NCI-H1105 (cell line): ENCODE measurements at places on chromosomes 2 and 18.

GRCh38 chr2:10145519-10146357 is 23.2 kb downstream of the RRM2 start:
- no peak for DNase-seq

DNA sequence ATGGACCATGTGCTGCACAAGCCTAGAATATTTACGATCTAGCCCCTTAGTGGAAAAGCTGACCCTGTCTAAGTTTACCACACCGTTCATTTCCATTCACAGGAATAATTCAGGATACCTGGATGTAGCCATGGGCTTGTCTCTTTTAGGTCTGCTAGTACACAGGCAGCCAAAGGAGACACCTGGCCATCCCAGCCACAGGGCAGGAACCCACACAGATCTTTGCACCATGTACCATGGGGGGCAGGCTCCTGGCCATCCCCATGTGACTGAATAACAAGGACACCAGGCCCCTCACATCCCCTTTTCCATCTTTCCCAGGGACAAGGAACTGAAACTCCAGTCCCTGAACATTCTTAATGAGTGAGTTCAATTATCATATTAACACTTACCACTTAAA is 467.3 kb upstream of the MYT1L start:
- DNase-seq, result no peak

- DNase-seq, result no peak
These were observed 52.9 kb upstream of the CHMP1B start for GRCh38 chr18:11798271-11798670.

GRCh38 chr2:232013701-232014353 is 52.3 kb downstream of the DIS3L2 start:
- no peak for DNase-seq

GRCh38 chr2:100749771-100750542 is 70.0 kb upstream of the NPAS2 start:
- no peak for DNase-seq

DNA sequence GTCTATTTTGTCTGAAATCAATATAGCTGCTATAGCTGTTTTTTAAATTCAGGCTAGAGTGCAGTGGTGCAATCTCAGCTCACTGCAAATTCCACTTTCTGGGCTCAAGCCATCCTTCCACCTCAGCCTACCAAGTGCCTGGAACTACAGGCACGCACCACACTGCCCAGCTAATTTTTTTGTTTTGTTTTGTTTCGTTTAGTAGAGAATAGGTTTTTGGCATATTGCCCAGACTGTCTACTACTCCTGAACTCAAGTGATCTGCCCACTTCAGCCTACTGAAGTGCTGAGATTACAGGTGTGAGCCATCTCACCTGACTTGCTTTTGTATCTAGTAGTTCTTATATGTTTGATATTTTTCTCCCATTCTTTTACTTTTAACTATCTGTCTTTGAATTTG is 259.7 kb downstream of the CDH19 start:
- DNase-seq, result peak; percentile 90

DNA sequence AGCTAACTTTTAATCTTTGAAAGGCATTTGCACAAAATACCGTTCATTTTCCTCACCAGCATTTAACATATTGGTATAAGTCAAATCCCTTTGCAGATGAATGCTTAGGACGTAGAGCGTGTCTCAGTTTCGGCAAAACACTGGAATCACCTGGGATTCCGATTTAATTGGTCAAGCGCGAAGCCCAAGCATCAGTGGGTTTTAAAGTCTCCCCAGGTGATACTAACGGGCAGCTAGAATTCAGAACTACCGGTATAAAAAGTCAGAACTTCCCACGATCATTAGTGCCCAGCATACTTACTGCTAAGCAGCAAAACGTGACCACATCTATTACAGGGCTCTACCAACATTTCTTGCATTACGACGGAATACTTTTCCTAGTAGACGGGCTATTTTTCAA is 24.6 kb downstream of the ALPK2 start:
- DNase-seq, result no peak

GRCh38 chr18:30406728-30407127 is 635.8 kb downstream of the DSC3 start:
- no peak for DNase-seq

- DNase-seq, result no peak
These were observed 18.0 kb upstream of the GLS start for GRCh38 chr2:190862571-190862991.

- no peak for DNase-seq
These were observed 456.5 kb upstream of the CWC22 start for GRCh38 chr2:180463608-180464007.

GRCh38 chr2:176650104-176650837 is 381.0 kb downstream of the MTX2 start:
- no peak for DNase-seq

GRCh38 chr2:158573739-158574138 is 117.0 kb downstream of the PKP4 start:
- no peak for DNase-seq

DNA sequence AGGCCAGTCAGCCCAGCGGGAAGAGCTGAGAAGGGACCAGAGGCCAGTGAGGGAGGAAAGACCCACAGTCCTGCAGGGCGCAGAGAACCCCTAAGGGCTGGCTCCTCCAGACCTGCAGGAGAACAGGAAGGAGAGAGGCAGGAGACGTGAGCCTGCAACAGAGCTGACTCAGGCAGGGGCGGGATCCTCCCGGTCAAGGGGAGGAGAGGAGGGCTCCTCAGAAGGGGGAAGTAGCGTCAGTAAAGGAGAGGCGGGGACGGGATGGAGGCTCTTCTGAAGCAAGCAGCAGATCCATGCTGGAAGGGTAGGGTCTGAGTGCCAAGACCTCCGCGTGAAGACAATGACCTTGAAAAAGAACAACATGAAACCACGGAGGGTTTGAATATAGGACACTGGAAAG is 50.8 kb downstream of the TRABD2A start:
- DNase-seq, result no peak

- no peak for DNase-seq
These were observed 77.9 kb upstream of the B3GNT7 start for GRCh38 chr2:231317579-231317978.

GRCh38 chr2:152763651-152764050 is 45.2 kb downstream of the ARL6IP6 start:
- no peak for DNase-seq

DNA sequence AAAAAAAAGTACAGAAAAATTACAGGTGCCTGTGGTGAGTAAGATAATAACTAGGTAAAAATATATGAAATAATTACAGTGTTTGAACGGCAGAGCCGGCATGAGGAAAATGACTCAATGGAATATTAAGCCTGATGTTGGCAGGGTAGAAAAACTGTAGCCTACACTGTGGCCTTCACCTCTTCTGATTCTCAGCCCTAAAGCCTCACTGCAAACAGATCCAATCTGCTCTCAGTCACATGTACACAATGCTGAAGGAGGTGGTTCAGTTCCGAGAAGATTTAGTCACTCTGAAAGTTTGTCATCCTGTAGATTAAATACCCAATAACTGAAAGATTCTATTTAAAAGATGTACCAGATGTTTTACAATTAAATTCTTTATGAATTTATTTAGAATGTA is 66.9 kb upstream of the MAP3K20 start:
- DNase-seq, result no peak

- DNase-seq, result no peak
These were observed 5.9 kb upstream of the SPRED2 start for GRCh38 chr2:65438137-65438899.

- no peak for DNase-seq
These were observed 1323.5 kb upstream of the TMEFF2 start for GRCh38 chr2:193518041-193518817.

DNA sequence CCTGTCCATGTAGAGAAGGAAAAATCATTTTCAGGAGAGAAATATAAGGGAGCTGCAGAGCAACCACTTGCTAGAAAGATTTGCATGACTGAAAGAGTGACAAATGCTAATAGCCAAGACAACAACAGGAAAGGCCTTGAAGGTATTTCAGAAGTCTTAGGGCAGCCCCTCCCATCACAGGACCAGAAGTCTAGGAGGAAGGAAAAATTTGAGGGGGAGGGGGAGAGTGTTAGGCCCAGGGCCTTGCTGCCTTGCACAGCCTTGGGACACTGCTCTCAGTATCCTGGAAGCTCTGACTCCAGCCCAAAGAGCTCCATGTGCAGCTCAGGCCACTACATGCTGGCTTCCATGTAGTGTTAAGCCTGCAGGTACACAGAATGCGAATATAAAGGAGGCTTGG is 266.9 kb downstream of the GLI2 start:
- DNase-seq, result no peak

- DNase-seq, result no peak
These were observed 612.6 kb upstream of the CDH2 start for GRCh38 chr18:28789502-28789901.

- DNase-seq, result no peak
These were observed 5.0 kb upstream of the CRYGB start for GRCh38 chr2:208150956-208151355.
